ENCODE measurements at places on chromosomes 5 and 9.

- DNase-seq = no peak
These were observed 337.5 kb downstream of the ZNF608 start for GRCh38 chr5:124408738-124409453.

GRCh38 chr5:8184455-8185063 is 315.6 kb downstream of the MTRR start:
- DNase-seq = no peak

GRCh38 chr5:106780355-106780754 is 890.4 kb downstream of the EFNA5 start:
- DNase-seq = no peak

DNA sequence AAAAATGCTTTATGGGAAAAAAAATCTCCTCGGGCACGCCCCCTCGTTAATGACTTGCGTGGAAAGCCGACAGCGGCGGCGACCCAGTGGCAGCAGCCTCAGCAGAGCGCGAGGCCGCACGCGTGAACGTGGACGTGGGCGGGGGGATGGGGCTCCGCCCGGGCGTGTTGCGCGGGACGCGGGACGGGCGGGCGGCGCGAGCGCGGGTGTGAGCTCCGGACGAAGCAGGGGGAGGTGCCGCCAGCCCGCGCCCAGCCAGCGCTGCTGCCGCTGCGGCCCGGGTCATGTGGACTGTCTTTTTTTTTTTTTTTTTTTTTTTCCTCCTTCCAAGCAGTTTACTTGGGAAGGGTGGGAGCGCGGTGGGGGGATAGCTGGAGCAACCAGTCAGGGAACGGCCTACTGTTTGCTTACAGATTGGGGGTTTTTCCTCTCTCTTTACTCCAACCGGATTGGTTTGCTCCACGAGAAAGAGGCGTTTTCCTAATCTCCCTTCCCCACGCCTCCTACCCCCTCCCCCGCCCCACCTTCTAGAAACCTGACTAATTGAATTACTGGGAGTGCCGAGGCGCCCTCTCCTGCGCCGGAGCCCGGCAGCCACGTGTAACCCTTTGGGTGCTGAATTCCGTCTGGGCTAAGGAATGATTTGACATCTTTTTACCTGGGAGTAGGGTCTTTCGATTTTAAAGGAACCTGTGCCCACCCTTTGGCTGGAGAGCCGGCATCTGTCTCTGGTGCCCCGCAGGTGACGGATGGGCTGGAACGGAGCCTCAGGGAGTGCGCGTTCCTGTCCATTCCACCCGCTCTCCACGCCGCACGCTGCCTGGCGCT is 1.7 kb upstream of the EFNA5 start:
- DNase-seq = no peak

GRCh38 chr9:38682713-38683112 is 37.2 kb downstream of the FAM240B start:
- no peak for DNase-seq
